Lung microvascular endothelial cell (primary cell): ENCODE measurements at places on chromosomes 7 and 10.
A peak's percentile ranks its signal among the peaks of the same experiment; 100 is the strongest.

DNA sequence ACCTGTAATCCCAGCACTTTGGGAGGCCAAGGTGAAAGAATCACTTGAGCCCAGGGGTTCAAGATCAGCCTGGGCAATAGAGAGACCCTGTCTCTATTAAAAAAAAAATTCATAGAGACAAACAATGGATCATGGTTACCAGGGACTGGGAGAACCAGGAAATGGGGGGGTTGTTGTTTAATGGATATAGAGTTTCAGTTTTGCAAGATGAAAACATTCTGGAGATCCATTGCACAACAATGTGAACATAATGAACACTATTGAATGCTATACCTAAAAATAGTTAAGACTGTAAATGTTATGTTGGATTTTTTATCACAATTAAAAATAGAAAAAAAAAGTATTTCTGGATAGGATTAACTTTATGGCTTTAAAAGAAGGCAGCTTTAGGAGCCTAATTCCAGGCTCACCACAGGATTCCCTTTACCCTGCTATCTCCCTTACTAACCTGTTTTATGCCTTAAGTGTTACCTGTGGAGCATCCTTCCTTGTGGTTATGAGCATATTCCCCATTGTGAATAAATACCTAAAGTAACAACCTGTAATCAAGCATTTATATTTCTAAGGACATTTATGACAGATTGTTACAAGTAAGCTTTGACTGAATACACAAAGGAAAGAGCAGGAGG is 45.1 kb upstream of the SGCE start:
- peak; percentile 42 for DNase-seq

GRCh38 chr7:3301449-3301731 is 338 bp downstream of the SDK1 start:
- DNase-seq: no peak

GRCh38 chr7:147276783-147277370 is 1160.3 kb downstream of the CNTNAP2 start:
- DNase-seq: no peak

GRCh38 chr7:20793248-20793647 is 6.6 kb upstream of the SP8 start:
- no peak for DNase-seq

DNA sequence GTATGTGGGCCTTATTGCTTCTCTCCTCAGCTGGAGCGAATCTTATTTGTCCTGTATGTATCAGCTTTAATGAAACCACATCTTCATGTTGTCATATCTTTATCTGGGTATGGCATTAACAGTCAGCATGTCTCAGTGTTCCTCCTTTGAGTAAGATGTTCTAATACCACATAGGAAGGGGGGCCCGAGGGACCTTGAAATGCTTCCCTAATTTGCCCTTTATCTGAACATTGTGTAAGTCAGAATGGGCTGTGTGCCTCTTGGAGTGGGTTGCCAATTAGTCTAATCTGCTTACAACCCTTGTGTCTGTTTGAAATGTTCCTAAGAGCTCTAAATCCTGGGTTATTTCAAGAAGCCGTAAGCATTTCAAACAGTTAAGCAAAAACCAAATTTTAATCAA is 623.8 kb downstream of the SUGCT start:
- no peak for DNase-seq

GRCh38 chr7:155329225-155329624 is 31.5 kb downstream of the INSIG1 start:
- DNase-seq: no peak

GRCh38 chr7:106611911-106612310 is 49.0 kb downstream of the CCDC71L start:
- no peak for DNase-seq

- no peak for DNase-seq
Observed at GRCh38 chr10:92203919-92204623, 86.8 kb downstream of the CPEB3 start.

- DNase-seq: no peak
Observed at GRCh38 chr7:5679048-5679812, 102.2 kb downstream of the RNF216 start.

DNA sequence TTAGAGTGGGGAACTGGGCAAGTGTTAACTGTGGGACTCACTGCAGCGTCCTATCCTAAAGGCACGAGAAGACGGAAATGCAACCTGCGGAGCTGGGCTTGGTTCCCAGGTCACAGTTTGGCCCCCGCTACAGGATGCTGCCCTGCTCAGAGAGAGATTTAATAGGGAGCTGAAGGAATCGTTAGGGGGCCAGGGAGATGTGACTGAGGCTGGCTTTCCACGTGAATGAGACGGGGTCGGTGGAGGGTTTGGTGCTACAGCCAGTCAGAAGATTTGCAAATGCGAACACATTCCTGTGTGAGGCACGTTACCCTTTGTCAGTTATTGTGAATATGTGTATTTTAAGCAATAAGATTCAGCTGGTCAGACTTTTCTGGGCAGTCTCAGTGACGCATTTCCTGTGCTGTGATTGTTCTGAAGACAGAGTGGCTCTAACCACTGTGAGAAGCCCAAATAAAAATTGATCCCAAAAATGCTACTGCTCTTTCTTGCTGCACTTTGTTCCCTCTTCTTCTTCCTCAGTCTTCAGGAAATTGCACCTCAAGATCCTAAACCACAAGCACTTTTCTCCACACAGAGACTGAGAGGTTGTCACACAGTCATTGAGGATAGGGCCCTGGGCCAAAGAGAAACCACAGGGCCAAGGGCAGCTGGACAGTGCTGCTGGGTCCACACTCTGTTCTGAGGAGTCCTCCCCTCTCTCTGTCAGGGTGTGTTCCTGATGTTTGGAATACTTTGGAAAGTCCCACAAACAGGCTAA is 21.2 kb downstream of the CYP17A1 start:
- DNase-seq: peak; percentile 57

DNA sequence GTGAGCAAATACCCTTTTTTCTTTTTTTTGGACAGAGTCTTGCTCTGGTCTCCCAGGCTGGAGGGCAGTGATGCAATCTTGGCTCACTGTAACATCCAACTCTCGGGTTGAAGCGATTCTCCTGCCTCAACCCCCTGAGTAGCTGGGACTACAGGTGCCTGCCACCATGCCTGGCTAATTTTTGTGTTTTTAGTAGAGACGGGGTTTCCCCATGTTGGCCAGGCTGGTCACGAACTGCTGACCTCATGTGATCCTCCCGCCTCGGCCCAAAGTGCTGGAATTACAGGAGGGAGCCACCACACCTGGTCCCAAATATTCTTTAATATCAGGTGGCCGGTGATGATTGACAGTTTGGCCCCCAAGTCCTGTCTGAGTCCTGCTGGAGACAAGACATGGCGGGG is 6.6 kb downstream of the LAT2 start:
- DNase-seq: no peak

DNA sequence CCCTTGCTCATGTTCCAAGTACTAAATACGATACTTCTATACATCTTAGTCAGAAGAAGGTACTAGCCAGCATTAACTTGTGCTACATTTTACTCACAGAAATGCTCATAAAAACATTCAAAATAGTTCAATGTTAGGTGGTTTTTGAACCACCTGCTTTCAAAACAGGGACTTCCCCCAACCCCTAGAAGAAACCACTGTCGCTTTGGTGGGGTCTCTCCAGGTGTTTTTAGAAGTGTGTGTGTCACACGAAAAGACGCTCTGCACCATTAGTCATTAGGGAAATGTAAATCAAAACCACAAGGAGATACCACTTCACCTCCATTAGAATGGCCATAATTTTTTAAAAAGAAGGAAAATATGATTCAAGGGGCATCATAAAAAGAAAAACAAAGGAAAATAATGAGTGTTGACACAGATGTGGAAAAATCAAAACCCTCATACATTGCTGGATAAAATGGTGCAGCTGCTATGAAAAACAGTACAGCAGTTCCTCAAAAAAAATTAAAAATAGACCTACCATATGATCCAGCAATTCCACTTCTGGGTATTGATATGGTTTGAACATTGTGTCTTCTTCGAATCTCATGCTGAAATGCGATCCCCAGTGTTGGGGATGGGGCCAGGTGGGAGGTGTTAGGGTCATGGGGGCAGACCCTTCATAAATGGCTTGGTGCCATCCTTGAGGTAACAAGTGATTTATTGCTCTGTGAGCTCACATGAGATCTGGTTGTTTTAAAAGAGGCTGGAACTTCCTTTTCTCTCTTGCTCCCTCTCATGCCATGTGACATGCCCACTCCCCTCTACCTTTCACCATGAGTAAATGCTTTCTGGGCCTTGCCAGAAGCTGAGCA is 74.2 kb downstream of the MALSU1 start:
- peak; percentile 46 for DNase-seq

DNA sequence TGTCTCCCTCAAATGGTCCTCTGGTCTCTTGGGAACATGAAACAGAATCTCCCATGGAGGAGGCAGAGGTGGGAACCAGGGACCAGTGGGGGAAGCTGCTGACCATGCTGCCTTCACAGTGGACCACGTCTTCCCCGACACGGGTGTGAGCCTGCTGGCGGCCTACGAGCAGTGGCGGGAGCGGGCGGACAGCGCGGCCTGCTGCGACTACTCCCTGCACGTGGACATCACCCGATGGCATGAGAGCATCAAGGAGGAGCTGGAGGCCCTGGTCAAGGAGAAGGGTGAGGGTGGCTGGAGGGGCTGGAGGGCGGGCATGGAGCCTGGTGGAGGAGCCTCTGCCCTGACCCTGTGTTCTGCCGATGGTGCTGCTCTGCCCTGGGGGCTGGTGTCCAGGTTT is 8.0 kb downstream of the DPYSL4 start:
- DNase-seq: no peak

DNA sequence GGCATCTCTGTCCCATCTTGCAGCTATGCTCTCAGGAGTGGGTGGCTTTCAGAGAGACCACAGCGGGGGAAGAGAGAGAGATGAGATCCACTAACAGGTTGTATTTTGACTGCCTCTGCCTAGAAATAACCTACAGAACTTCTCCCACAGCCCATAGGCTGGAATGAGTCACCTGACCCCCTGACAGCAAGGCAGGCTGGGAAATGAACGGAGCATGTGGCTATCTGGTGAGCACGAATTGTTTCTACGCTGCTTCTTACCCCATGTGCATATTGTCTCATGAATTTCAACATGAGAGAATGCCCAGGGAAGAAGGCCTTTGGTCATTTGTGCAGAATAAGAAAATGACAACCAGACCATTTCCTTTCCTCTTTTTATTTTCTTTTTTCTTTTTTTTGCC is 151.3 kb downstream of the SNX10 start:
- DNase-seq: no peak

DNA sequence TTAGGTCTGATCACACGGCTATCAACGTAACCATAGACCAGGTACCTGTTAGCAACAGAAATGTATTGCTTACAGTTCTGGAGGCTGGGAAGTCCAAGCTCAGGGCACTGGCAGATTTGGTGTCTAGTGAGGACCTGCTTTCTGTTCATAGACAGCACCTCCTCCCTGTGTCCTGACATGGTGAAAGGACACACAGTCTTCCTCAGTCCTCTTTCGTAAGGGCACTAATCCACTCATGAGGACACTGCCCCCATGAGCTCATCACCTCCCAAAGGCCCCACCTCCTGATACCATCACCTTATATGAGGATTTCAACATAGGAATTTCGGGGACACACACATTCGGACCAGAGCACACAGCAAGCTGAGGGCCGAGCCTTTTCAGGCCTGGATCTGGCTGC is 71.4 kb upstream of the BTBD16 start:
- DNase-seq: no peak

- no peak for DNase-seq
Observed at GRCh38 chr10:96092999-96093767, 36.9 kb upstream of the ZNF518A start.

DNA sequence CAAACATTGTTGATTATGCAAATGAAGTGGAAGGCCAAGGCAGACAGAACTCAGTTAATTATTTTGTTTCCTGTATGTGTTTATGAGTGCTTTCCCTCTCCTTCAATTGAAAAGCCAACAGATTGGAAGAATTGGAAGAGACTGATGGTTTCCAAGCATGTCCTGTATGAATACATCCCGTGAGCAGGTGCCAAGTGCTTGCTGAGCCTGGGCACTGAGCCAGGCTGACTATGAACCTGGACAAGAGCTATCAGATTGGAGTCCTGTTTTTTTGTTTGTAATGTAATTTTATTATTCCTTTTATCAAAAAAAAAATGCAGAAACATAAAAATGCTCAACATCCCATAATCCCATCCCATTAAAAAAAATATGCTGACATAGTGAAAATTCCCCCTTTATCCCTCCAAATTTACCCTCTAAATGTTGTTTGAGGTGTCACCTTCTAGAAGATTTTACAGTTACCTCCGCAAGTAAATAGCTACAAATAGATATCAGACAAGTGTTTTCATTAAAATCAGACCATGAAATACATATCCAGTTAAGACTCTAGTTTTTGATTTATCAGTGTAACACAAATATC is 449.5 kb downstream of the GRID1 start:
- no peak for DNase-seq

DNA sequence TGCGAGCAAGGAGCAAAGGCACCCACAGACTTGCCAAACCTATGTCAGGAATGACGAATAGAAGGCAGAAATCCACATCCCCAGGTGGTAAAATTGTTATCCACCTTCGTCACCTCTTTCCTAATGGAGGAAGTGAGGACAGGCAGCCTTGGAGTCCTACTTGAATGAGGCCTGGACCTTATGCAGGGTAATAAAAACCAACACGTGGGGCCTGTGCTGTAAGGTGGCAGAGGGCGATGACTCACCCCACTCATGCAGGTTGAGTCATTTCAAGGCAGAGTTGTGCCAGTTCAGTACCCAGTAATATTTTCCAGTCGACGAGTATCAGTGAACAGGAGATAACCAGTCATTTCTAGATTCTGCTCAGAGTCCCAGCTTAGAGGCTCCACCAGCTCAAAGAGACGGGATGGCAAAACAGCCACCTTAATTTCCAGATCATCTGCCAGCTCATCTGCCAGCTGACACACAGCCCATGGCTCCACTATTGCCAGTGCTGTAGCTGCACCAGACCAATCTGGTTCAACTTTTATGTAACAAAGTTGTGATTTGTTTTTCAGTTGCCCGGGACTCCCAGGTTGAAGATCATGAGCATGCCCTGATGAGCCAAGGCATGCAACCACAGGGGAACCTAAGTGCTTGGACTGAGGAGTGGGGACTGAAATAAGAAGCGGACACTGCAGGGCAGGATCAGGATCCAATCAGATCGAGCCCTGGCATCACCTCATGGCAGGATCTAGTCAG is 176.2 kb upstream of the ITGB1 start:
- DNase-seq: peak; percentile 68

- DNase-seq: peak; percentile 32
Observed at GRCh38 chr7:129053938-129054437, 923 bp downstream of the TNPO3 start.

DNA sequence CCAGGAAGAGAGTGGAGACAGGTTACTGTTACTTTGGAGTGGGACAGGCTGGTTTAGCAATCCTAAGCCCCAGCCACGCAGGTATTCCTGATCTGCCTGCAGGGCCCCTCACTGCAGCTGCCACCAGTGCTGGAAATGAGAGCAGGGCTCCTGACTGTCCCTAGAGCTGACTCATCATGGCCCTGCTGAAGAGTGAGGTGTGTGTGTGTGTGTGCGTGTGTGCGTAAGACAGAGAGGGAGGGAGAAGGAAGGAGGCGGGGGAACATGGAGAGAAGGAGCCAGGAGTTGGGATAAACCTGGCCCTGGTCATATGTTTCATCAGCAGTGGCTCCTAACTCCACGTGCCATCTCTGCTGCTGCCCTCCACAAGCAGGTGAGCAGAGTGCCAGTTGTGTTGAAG is 3.6 kb downstream of the FOXI2 start:
- no peak for DNase-seq

GRCh38 chr10:58219875-58220274 is 47.8 kb downstream of the IPMK start:
- no peak for DNase-seq

GRCh38 chr7:96347471-96347870 is 25.6 kb upstream of the SLC25A13 start:
- DNase-seq: no peak
